ENCODE measurements at places on chromosomes 12 and 14. TPM values are rescaled to one million over a fixed set of nuclear protein-coding genes. Genes with fewer than 3 reads are reported as not detected.

The TAS2R9 gene
- not detected for total RNA-seq

The AMN gene
- 0.39 TPM for total RNA-seq

The PLCZ1 gene
- not detected for total RNA-seq

The E2F7 gene
- 7.5 TPM for total RNA-seq

The SLC17A8 gene
- total RNA-seq = not detected

The ANO2 gene
- 0.05 TPM for total RNA-seq

The FAM222A gene
- total RNA-seq = 5.1 TPM

The PTCSC3 gene
- total RNA-seq = not detected

The RNASE3 gene
- not detected for total RNA-seq

The WSCD2 gene
- total RNA-seq = not detected

The COL2A1 gene
- total RNA-seq = 0.07 TPM

The LGMN gene
- total RNA-seq = 61.4 TPM

The CISTR gene
- not detected for total RNA-seq

The GZMB gene
- total RNA-seq = not detected

The FKBP3 gene
- 125 TPM for total RNA-seq

All from A549 treated with GW870086 at 1 μM for 4 hours (cell line).